Uterus (tissue), 4 donors: ENCODE measurements at places on chromosomes 1 and 21. TPM values are rescaled to one million over a fixed set of nuclear protein-coding genes. Genes with fewer than 3 reads are reported as not detected.

- H3K27me3 ChIP-seq: no peaks in the 10 kb centered on the region
- H3K4me1 ChIP-seq: peaks cover 5% of the 10 kb centered on the region
- no peak overlapping the region for H3K27ac ChIP-seq
- no peaks in the 10 kb centered on the region for H3K36me3 ChIP-seq
Measured at GRCh38 chr1:117820096-117820495, 109.3 kb downstream of the GDAP2 start.

Gene RIPPLY3
- not detected for total RNA-seq

GRCh38 chr1:89949991-89950624 lies 44.8 kb upstream of the ZNF326 start:
- no peak overlapping the region for H3K27ac ChIP-seq
- H3K4me1 ChIP-seq: no peaks in the 10 kb centered on the region
- DNase-seq: no peak
- H3K36me3 ChIP-seq: no peaks in the 10 kb centered on the region
- H3K4me3 ChIP-seq: no peak overlapping the region

- H3K4me1 ChIP-seq: no peaks in the 10 kb centered on the region
- no peak overlapping the region for H3K4me3 ChIP-seq
- H3K27ac ChIP-seq: peak overlapping the region; percentile 26
- H3K36me3 ChIP-seq: no peaks in the 10 kb centered on the region
- H3K27me3 ChIP-seq: no peaks in the 10 kb centered on the region
Measured at GRCh38 chr1:61117283-61117682, 34.9 kb downstream of the NFIA start.

Gene HS2ST1
- 53.5 TPM for total RNA-seq

DNA sequence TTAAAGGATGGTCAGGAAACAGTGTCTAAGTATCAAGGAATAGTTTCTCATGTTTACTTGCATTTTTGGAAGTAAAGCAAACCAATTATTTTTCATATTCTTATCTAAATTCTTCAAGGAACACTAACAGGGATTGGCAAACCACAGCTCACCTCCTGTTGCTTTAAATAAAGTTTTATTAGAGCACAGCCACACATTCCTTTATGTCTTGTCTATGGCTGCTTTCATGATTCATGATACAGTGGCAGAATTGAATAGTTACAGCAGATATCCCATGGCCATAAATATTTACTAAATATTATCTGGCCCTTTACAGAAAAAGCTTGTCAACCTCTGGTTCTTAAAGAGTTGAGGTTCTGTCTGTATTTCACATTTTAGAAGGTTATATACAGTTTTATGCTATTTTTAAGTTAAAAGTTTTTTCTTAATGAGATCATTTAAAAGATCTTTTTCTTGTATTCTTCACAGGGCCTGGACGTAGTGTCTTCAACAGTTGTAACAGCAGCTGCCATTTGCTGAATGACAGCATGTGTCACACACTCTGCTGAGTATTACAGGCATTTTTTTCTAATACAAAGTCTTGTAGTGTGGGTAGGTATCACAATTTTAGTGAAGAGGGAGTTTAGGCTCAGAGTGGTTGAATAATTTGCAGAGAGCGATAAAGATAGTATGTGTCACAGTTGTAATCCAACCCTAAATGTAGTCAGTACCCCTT lies 2.6 kb downstream of the ZNF691 start:
- no peak for DNase-seq
- H3K36me3 ChIP-seq: no peaks in the 10 kb centered on the region
- H3K27me3 ChIP-seq: no peaks in the 10 kb centered on the region
- no peaks in the 10 kb centered on the region for H3K4me1 ChIP-seq
- H3K4me3 ChIP-seq: no peak overlapping the region
- no peak overlapping the region for H3K27ac ChIP-seq

Gene TRIM46
- 4.6 TPM for total RNA-seq

GRCh38 chr1:30748699-30749401 lies 8.7 kb downstream of the LAPTM5 start:
- no peaks in the 10 kb centered on the region for H3K36me3 ChIP-seq
- H3K4me3 ChIP-seq: no peak overlapping the region
- no peak overlapping the region for H3K27ac ChIP-seq
- no peaks in the 10 kb centered on the region for H3K4me1 ChIP-seq
- no peak for DNase-seq

DNA sequence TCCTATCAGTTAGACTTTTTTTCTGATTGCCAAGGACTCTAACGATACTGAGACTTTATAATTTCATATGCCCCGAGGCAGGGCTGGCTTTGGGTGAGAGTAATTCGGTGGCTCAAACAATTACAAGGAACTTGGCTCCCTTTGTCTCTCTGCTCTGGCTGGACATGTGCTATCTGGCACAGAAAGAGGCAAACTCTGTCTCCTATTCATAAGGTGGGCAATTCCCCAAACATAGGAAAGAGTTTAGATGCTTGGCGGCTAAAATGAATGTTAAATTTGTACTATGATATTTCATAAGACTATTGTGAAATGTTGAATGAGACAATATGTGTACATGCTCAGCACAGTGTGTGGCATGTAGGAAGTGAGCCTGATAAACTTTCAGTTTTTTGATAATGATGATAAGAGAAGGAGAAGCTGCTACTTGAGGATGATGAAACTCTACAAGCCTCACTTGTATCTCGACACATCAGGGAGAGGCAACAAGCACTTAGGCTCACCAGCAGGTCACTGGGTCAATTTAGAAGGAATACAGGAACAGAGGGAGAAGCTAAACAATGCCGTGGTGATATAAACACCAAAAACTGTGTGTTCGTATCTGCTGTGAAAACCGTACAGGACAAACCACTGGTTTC lies 12.6 kb upstream of the NTPCR start:
- no peaks in the 10 kb centered on the region for H3K27me3 ChIP-seq
- H3K36me3 ChIP-seq: no peaks in the 10 kb centered on the region
- no peaks in the 10 kb centered on the region for H3K4me1 ChIP-seq
- no peak overlapping the region for H3K27ac ChIP-seq
- DNase-seq: no peak

GRCh38 chr1:153957744-153958110 lies 685 bp downstream of the CRTC2 start:
- no peaks in the 10 kb centered on the region for H3K27me3 ChIP-seq
- peak overlapping the region; percentile 85 for H3K27ac ChIP-seq
- no peak for DNase-seq
- H3K4me3 ChIP-seq: peak overlapping the region; percentile 94
- H3K36me3 ChIP-seq: no peaks in the 10 kb centered on the region

DNA sequence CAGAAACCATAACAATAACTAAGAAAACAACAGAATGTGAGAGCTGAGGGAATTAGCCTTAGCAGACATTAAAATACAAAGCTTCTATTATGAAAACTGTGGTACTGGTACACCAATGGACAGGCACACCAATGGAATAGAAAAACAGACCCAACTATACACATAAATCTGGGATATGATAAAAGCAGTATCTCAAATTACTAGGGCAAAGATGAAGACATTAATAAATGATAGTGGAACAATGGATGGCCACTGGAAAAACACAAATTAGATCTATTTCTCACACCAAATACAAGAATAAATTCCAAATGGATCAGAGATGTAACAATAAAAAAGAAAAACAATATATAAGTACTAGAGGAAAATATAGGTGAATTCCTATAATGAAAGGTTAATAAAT lies 65.4 kb upstream of the SLFNL1 start:
- no peak for DNase-seq
- no peak overlapping the region for H3K27ac ChIP-seq
- H3K4me1 ChIP-seq: no peaks in the 10 kb centered on the region
- H3K4me3 ChIP-seq: no peak overlapping the region
- no peaks in the 10 kb centered on the region for H3K27me3 ChIP-seq

GRCh38 chr21:42319376-42319775 lies 4.2 kb upstream of the TFF3 start:
- no peaks in the 10 kb centered on the region for H3K27me3 ChIP-seq
- DNase-seq: no peak
- H3K4me1 ChIP-seq: no peaks in the 10 kb centered on the region
- no peak overlapping the region for H3K27ac ChIP-seq

- no peaks in the 10 kb centered on the region for H3K36me3 ChIP-seq
- H3K27ac ChIP-seq: no peak overlapping the region
- DNase-seq: no peak
- no peaks in the 10 kb centered on the region for H3K27me3 ChIP-seq
- no peak overlapping the region for H3K4me3 ChIP-seq
Measured at GRCh38 chr1:71882637-71883036, 399.7 kb downstream of the NEGR1 start.

- H3K4me3 ChIP-seq: no peak overlapping the region
- H3K27ac ChIP-seq: no peak overlapping the region
Measured at GRCh38 chr1:59051007-59051406, 245.9 kb upstream of the FGGY start.

Gene MPZ
- 10.7 TPM for total RNA-seq

DNA sequence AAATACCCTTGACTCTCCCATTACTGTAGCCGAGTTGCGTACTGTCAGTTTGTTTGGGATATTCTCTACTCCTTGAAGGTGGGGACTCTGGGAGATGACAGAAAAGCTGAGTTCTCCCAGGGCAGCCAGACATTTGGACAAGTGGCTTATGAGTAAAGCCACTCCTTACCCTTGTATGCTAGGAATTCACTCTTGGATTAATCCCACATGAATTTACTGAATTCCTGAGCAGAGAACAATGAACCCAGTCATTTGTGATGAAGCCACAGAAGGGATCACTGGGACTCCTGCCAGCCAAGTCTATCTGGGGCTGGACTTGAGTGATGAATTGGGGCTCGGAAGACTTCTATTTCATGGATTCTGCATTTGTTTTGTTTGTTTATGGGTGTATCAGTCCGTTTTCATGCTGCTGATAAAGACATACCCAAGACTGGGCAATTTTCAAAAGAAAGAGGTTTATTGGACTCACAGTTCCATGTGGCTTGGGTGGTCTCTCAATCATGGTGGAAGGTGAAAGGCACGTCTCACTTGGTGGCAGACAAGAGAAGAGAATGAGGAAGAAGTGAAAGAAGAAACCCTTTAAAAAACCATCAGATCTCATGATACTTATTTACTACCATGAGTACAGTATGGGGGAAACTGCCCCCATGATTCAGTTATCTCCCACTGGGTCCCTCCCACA lies 25.1 kb downstream of the C1orf116 start:
- H3K36me3 ChIP-seq: no peaks in the 10 kb centered on the region
- no peaks in the 10 kb centered on the region for H3K4me1 ChIP-seq
- H3K4me3 ChIP-seq: no peak overlapping the region
- H3K27ac ChIP-seq: no peak overlapping the region

Gene TADA1
- 22.0 TPM for total RNA-seq
